ENCODE measurements at places on chromosomes 7 and 10.

- DNase-seq, result no peak
Observed at GRCh38 chr7:74092321-74092963, 8.8 kb downstream of the LIMK1 start.

- no peak for DNase-seq
Observed at GRCh38 chr7:128948312-128948973, 10.7 kb downstream of the IRF5 start.

GRCh38 chr7:150465414-150465813 lies 15.0 kb downstream of the GIMAP8 start:
- DNase-seq, result no peak

- DNase-seq, result no peak
Observed at GRCh38 chr10:98323221-98324164, 55.5 kb upstream of the LOXL4 start.

GRCh38 chr10:43284341-43284910 lies 17.6 kb upstream of the RASGEF1A start:
- DNase-seq, result peak; percentile 25
